Smooth muscle cell of trachea (primary cell): ENCODE measurements at places on chromosomes 2 and 18. TPM values are rescaled to one million over a fixed set of nuclear protein-coding genes. Genes with fewer than 3 reads are reported as not detected.

The CRYGC gene
- total RNA-seq: not detected in 2 replicates

The ZBTB7C gene
- total RNA-seq: under 0.01 TPM in 1 of 2 replicates, not detected in the other

The CCL20 gene
- total RNA-seq: 2.2 TPM in 1 of 2 replicates, not detected in the other

The COLEC11 gene
- 0.44 TPM in 1 of 2 replicates, not detected in the other for total RNA-seq

The RBKS gene
- 2.2 and 2.5 TPM in 2 replicates for total RNA-seq

The C18orf54 gene
- total RNA-seq: 1.7 and 6.8 TPM in 2 replicates

The AFF3 gene
- 0.66 and 0.87 TPM in 2 replicates for total RNA-seq

The TRAPPC8 gene
- total RNA-seq: 52.6 and 70.5 TPM in 2 replicates

The ATP8B1 gene
- 65.3 and 83.7 TPM in 2 replicates for total RNA-seq

The MERTK gene
- total RNA-seq: 0.29 and 0.99 TPM in 2 replicates

The CFAP210 gene
- total RNA-seq: not detected in 2 replicates
